ENCODE measurements at places on chromosomes 2 and 18.

DNA sequence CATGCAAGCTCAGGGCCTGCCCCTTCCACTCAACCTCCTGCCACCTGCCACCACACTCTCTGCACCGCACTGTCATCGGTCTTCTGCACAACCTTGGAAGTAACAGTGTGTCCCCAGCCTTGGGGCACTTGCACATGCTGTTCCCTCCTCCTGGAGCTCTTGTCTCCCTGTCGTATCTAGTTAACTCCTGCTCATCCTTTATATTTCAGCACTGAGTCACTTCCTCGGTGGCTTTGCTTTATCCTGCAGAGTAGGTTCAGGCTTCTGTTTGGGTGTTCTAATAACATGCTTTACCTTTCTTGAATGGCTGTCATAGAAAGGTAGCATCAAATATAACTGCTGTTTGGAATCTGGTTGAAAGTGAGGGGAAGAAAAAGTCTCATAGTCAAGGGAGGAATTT, 25.3 kb downstream of the PAX8 start:
- no peak for DNase-seq

GRCh38 chr18:3689091-3689490, 239.1 kb downstream of the TGIF1 start:
- DNase-seq, result no peak

DNA sequence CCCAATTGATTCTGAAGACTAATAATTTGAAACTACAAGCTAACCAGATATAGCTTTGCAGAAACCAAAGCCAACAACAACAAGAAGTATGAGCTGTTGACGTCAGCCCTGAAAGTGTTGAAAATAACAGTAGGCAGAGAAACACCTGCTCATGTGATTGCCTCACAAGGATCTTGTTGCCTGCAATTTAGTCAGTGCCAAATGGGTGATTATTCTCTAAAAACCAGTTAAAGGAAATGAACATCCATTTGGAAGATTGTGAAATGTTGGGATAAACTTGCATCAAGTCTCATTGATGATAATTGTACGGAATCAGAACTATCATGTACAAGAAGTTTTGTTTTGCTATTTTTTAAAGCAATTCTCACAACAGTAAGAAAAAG, 2.8 kb downstream of the CYTIP start:
- DNase-seq, result no peak

DNA sequence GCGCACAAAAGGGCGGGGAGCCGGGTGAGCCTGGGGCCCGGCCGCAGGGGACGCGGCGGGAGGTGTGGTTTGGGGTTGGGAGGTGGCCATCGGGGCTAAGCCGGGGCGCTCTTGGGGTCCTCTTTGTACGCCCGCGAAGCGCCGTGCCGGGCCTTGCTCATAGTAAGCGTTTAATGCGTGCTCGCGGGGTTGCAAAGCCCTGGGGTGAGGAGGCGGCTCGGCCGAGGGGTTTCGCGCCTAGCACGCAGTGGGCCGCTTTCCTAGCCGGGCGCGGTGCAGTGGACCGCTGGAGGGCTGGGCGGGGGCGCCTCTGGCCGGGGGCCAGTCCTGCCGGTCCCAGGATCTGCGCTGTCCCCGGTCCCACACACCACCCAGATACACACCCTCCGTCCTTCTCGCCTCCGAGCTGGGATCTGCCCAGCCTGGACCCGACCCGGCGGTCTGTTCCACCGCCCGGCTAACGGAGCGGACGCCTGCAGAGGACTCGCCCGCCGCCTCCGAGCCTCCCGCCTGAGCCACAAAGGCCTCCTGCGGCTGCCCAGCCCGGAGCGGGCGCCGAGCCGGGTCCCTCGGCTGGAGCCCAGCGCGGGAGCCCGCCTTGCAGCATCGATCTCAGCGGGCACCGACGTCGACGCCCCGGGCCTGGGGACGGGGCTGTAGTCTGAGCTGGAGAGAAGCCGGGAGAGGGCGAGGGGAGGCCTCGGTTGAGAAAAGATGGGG, 564 bp downstream of the DPYSL5 start:
- DNase-seq, result peak; percentile 14

GRCh38 chr2:18506883-18507509, 53.5 kb downstream of the RDH14 start:
- DNase-seq, result no peak

- no peak for DNase-seq
Measured at GRCh38 chr2:62149708-62150107, 46.2 kb upstream of the B3GNT2 start.

Data from CD8-positive, alpha-beta T cell (primary cell).